ENCODE measurements at places on chromosomes 4 and X.

- DNase-seq, result no peak
Observed at GRCh38 chrX:47643926-47644325, 6.4 kb downstream of the ELK1 start.

GRCh38 chr4:3715855-3716630 is 50.1 kb upstream of the ADRA2C start:
- DNase-seq, result no peak

DNA sequence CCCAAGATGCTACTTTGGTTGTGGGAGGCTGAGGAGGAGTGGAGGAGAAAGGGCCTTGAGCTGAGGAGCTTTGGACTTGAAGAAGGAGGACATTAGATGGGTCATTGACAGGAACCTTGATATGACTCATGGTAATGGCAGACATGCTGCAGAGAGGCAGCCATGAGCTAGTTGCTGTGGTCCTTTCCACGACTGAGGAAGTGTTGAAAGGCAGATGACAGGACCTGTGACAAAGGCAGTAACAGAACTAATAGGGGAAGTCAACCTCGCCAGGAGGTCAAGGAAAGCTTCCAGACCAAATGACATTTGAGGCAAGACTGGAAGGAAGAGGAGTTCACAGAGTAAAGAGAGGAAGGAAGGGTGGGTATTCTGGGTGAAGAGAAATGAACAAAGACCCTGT is 7.6 kb upstream of the XPNPEP2 start:
- no peak for DNase-seq

- no peak for DNase-seq
Observed at GRCh38 chr4:16043642-16044498, 40.0 kb downstream of the PROM1 start.

- no peak for DNase-seq
Observed at GRCh38 chrX:131728295-131729145, 184.6 kb downstream of the OR13H1 start.

Measured in ecto neural progenitor cell (in vitro differentiated cells).